Endodermal cell (in vitro differentiated cells): ENCODE measurements at places on chromosomes 1 and 21. TPM values are rescaled to one million over a fixed set of nuclear protein-coding genes. Genes with fewer than 3 reads are reported as not detected.

DNA sequence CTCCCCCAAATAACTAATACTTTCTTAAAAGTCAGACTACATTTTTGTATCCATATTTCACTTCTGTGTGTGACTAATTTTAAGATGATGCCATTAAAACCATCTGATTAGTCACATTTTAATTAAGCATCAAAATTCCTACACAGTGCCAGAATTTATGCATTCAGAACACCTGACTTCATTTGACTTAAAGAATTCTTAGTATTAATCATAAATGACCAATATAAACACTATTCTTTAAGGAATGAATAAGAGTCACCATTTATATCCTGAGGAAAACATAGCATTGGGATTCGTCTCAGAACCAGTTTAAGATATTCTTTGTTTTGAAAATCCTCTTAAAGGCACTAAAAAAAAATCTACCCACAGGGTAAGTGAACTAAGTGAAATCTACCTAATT is 37.0 kb downstream of the TM2D1 start:
- no peak for DNase-seq

DNA sequence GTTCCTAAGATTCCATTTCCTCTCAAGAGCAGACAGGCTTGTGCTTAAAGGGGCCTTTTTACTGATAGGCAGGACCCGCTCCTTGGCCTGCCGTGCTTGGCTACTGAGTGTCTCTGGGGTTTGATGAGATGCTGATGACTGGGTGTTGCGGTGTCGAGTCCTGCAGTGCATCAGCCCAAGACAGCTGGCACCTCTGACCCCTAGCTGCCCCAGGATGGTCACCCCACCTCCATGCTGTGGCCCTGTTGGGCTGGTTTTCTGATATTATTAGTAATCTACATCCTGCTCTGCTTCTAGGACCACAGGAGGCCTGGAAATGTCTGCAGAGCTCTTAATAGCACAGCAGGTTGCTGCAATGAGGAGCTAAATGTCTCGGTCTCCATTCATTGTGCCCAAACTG is 28.7 kb downstream of the LRRC71 start:
- peak; percentile 61 for DNase-seq

DNA sequence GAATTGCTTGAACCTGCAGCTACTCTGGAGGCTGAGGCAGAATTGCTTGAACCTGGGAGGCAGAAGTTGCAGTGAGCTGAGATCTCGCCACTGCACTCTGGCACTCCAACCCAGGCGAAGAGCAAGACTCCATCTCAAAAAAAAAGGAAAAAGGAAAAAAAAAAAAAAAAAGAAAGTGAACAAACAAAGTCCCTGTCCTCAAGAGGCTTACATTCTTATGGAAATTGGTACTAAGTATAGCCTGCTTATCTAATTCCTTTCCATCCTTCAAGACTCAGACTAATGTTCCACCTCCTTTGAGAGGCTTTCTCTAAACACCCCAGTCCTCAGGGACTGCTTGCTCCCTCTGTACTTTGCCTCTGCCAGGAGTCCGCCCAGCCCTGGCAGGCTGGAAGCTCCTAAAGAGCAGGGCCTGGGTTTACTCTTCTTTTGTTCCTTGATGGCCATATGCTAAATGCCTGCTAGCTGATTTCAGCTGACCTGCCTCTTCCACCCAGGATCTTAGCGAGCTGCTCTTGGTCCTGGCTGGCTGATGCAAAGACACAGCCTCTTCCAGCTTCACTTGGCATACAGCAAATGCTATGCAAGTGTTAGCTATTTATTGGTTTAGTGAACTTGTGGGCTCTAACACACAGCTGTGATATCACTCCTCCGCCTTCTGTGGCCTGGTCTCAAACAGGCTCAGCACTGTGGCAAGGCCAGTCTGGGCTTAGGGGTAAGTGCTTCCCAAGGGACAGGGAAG is 9.8 kb downstream of the SLC9A1 start:
- DNase-seq: peak; percentile 42

- DNase-seq: no peak
These were observed 559 bp downstream of the SERTAD4 start for GRCh38 chr1:210233216-210233494.

DNA sequence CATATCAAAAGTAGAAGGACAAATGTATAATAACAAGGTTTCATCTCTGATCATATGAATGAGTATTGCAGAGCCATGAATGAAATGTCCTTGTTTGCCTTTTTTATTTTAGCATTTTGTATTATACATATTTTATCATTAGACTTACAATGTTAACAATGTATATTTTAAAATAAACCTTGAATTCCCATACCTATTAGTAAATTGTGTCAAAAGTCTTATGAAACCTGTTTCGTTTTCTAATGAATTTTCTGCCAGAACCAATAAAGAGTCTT is 646 bp downstream of the DNAJB4 start:
- no peak for DNase-seq

GRCh38 chr1:60697204-60697994 is 385.0 kb upstream of the NFIA start:
- no peak for DNase-seq

GRCh38 chr1:19705464-19705863 is 40.8 kb downstream of the HTR6 start:
- no peak for DNase-seq

KRTAP12-2 gene
- total RNA-seq: not detected in 2 replicates

SON gene
- total RNA-seq: 327 and 337 TPM in 2 replicates
